ENCODE measurements at places on chromosomes 6 and 20.

- DNase-seq: no peak
Observed at GRCh38 chr6:117195728-117196127, 69.6 kb upstream of the VGLL2 start.

GRCh38 chr20:33345342-33345741 lies 56.0 kb downstream of the CDK5RAP1 start:
- no peak for DNase-seq

- DNase-seq: no peak
Observed at GRCh38 chr20:63007360-63007645, 539 bp upstream of the BHLHE23 start.

DNA sequence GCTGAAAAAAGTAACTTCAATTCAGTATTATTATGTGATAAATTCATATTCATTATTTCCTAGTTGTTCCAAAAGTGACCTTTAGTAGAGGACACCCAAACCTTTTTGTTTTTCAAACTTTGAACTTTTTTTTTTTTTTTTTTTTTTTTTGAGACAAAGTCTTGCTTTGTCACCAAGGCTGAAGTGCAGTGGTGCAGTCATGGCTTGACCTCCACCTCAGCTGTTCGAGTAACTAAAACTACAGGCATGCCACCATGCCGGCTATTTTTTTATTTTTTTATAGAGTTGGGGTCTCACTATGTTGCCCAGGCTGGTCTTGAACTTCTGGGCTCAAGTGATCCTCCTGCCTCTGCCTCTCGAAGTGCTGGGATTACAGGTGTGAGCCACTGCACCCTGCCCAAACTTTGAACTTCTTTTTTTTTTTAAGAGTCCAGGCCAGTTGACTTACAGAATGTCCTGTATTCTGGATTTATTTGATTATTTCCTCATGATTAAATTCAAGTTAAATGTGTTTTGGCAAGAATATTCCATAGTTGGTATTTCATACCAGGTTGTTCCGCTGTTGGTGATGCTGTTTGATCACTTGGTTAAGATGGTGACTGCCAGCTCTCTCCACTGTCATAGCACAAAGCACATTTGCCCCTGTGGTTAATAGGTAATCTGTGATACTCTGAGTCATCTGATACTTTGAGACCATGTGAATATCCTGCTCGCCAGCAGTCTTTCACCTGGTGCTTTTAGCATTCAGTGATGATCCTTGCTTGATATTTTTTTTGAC lies 48.0 kb downstream of the VAPB start:
- DNase-seq: no peak

DNA sequence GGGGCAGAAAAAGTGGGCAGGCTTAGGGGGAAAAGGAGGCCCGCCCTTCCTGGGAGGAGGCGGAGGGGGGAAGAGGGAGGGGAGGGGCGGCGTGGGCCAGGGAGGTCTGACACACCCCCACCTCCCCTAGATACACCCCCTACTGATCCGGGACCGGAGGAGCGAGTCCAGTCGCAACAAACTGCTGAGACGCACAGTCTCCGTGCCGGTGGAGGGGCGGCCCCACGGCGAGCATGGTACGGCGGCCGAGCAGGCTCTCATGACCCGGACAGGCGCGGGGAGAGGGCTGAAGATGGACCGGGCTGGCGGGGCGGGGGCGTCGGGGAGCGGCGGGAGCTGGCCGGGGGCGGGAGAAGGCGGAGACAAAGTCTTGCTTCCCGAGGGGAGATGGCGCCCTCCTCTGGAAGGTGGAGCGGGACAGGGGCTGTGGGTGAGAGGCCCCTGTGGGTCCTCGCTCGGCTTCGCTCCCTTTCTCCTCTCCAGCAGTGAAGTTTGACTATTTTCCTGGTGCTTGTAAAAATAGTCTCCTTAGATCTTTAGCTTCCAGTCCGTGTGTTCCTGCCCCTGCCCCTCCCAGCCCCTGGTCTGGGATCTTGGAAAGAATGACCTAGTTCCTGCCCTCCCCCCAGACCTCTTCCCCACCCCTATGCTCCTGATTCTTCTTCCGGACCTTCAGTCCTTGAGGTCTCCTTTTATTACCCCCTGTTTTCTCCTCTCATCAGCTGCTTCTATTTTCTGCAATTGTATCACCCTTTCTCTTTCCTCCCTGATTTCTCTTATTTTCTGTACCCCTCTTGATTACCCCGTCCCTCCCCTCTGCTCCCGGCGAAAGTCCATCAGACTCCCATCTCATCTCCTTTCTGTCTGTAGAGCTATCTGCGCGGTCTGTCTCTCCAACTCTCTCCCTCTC lies 6.1 kb downstream of the SYNGAP1 start:
- no peak for DNase-seq

- no peak for DNase-seq
Observed at GRCh38 chr20:57596998-57597939, 23.0 kb downstream of the ZBP1 start.

- DNase-seq: no peak
Observed at GRCh38 chr6:53258076-53258773, 90.5 kb downstream of the ELOVL5 start.

- no peak for DNase-seq
Observed at GRCh38 chr20:11051136-11051535, 377.3 kb upstream of the JAG1 start.

DNA sequence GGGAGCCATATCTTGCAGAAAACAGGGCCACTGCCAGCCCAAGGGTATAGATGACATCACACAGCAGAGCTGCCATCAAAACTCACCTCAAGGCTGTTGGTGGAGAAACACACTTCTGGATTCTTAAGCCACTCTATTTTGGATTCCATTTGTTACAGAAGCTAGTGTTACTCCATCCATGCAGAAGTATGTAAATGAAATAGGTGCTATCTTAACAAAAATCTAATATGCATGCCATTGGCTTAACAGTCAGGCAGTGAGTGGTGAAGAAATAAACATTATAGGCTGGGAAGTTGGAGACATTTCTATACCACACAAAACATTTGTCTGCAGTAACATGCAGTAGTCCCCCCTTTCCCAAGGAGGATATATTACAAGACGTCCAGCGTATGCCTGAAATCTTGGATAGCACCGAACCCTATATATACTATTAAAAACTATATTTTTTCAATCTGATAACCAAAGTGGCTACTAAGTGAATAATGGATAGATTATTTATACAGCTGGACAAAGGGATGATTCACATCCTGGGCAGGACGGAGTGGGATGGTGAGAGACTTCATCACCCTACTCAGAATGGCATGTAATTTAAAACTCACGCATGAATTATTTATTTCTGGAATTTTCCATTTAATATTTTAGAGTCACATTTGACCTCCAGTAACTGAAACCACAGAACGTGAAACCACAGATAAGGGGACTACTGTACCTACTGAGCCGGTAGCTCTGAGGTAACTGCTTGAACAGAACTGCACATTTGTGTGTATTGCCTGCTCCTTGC lies 160.0 kb upstream of the PLN start:
- DNase-seq: no peak

DNA sequence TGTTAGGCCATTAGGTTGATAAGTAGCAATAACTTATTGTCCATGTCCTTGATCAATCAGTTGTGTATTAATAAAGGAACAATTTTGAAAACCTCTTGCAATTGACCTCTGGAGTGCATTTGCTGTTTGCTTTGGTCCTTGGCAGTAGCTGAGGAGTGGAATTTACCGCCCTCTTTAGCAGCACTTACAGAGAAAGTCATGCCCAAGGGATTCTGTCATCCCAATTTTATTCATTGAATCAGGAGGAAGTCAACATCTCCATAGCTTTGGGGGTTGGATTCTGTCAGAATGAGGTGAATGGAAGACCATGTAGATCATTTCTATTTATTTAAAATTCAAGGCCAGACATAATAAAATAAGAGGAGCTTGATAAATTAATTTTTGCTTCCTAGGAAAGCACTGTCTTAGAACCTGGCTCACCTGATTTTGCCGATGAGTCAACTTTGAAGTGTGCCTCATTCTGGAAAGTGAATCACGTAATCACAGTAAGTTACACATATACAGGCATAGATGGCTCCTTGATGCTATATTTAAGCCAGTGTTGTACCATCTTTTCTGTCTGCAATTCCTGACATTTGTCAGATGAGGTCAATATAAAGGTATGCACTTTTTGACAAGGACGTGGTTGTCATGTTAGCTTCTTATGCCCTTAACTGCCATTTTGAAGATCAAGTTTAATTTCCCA lies 128.7 kb upstream of the MLIP start:
- no peak for DNase-seq

DNA sequence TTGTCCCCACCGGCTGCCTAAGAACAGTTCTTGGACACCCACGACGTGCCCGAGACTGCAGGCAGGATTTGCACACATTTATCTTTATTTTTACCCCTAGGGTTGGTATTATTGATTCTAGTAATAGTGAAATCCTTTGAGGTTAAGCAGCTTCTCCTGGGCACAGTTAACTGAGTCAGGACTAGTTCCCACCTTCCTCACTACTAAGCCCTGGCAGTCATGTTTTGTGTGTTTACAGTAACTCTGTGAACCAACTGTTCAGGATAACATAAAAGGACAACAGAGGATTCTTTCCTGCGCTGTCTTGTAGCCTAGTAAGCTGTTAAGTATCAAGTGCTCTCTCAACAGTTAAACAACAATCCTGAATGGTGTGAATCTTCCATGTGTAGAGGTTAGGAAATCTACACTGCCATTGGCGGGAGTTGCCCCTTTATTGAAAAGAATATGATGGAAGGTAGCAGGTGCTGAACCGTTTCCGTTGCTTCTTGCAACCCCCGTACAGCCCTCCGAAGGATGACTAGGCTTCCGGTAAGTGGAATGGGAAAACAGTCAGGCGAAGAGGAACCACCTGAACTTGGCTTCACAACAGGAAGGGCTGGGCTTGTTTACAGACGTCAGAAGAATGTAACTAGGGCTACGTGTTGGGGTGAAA lies 979 bp upstream of the SOD2 start:
- no peak for DNase-seq

- DNase-seq: no peak
Observed at GRCh38 chr6:113873043-113873667, 16.0 kb downstream of the MARCKS start.

- no peak for DNase-seq
Observed at GRCh38 chr6:15089569-15090144, 156.2 kb upstream of the JARID2 start.

DNA sequence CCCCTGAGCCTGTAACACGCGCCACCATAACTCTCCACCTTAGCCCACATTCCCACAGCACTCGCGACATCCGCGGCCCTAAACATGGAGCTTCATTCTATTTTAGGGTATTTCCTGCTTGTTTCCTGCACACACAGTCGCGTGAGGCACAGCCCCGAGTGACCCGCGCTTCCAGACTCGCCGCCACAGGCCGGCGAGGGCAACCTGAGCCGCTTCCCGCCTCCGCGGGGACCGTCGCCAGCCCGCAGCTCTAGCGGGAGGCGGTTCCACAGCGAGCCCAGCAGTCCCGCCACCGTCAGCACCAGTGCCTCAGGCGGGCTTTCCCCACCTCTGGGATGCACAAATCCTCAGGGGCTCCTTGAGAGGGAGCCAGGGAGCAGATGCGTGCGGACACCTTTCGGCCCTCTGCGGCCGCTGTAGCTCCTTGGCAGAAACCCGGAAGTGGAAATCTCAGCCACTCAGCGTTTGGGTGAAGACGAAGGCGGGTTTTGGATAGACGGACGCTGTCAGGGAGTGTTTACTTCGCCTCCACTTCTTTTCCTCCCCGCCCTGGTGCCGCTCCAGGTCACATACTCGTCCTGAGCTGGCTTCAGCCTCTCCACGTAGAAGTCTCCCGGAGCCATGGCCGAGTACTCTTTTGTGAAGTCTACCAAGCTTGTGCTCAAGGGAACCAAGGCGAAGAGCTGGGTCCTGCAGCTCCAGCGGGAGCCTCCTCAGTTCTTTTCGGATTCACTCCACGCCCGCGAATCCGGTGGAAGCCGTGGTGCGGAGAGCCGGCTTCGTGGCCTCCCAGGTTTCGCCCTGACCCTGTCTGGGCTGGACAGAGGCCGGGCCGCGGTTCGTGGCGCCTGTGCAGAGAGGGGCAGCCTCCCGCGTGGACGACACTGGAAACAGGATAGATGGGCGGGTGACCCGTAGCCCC lies 2177.4 kb upstream of the DEFB115 start:
- DNase-seq: no peak

GRCh38 chr6:156886409-156886808 lies 109.2 kb downstream of the ARID1B start:
- no peak for DNase-seq
